ENCODE measurements at places on chromosomes 6 and 20. TPM values are rescaled to one million over a fixed set of nuclear protein-coding genes. Genes with fewer than 3 reads are reported as not detected.

The BPIFA1 gene
- total RNA-seq: not detected

DNA sequence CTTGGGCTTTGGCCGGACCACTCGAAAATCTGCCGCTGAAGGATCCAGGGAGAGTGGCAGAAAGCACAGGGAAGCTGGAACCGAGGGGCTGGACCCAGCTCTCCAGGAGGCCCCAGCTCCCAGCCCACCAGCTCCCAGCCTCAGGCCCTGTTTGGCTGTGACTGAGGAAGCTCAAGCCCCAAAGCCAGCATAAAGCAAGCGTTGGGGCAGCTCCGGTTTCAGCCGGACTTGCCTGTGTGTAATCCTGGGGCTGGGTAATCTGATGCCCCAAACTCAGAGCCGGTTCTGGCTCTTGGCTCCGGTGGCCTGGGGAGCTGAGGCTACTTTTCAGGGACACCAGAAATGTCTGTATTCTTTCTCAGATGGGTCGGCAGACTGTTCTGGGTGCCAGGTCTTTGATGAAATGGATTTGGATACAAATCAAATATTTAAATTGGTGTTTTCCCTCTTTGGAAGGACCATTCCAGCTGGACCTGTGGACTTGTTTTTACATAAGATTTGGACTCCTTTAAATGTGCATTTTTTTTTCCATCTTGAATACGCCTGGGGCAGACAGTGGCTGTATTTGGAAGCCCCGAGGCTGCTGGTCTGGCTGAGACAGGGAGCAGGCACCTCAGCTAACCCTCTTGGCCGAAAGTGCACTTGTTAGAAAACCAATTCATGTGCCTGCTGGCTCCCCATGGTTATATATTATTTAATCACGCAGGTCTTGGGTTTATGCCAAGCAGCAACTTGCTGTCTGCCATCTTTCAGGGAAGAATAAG is 29.7 kb downstream of the RPP40 start:
- H3K27ac ChIP-seq: peak overlapping the region; percentile 50
- peaks cover 22% of the 10 kb centered on the region for H3K4me1 ChIP-seq

GRCh38 chr20:62712606-62713005 is 4.0 kb downstream of the NTSR1 start:
- peaks cover 42% of the 10 kb centered on the region for H3K4me1 ChIP-seq
- H3K36me3 ChIP-seq: no peaks in the 10 kb centered on the region
- no peak for DNase-seq
- H3K27me3 ChIP-seq: peaks cover 33% of the 10 kb centered on the region
- no peak overlapping the region for H3K27ac ChIP-seq

- DNase-seq: no peak
- H3K36me3 ChIP-seq: peaks cover 41% of the 10 kb centered on the region
- H3K4me1 ChIP-seq: peaks cover 42% of the 10 kb centered on the region
Measured at GRCh38 chr20:3043322-3043721, at the start of gene GNRH2. GNRH2 (plus strand) TSS chr20:3043622; CDS start chr20:3044415, 793 bp downstream.

- no peak for DNase-seq
- peaks cover 15% of the 10 kb centered on the region for H3K4me1 ChIP-seq
- H3K36me3 ChIP-seq: no peaks in the 10 kb centered on the region
- H3K4me3 ChIP-seq: no peak overlapping the region
- H3K27me3 ChIP-seq: no peaks in the 10 kb centered on the region
Measured at GRCh38 chr20:50844430-50845100, 49.7 kb downstream of the BCAS4 start.

DNA sequence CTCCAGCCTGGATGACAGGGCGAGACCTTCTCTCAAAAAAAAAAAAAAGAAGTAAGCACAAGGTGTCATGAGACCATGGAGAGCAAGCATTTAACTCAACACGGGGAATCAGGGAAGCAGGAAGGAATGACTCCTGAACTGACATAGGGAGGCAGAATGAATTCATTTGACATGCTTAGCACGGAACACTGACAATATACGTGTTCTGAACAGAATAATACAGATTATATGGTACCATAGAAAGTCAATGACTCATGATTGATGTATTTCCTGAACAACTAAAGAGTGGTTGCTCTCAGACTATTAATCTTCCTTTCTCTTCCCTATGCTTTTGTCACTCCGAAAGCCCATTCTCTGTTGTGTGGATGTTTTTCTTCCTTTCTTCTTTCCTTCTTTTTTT is 20.7 kb upstream of the ASIP start:
- peak; percentile 8 for DNase-seq
- H3K36me3 ChIP-seq: no peaks in the 10 kb centered on the region
- H3K27ac ChIP-seq: no peak overlapping the region

Measured in esophagus muscularis mucosa (tissue), 4 donors.